ENCODE measurements at places on chromosomes 11 and 22. TPM values are rescaled to one million over a fixed set of nuclear protein-coding genes. Genes with fewer than 3 reads are reported as not detected.
A peak's percentile ranks its signal among the peaks of the same experiment; 100 is the strongest.

The P2RX6 gene
- total RNA-seq: 1.5 TPM

The SCGB2A2 gene
- total RNA-seq: not detected

The APOBEC3F gene
- 6.6 TPM for total RNA-seq

The GRAP2 gene
- total RNA-seq: 1.2 TPM

The OSBP2 gene
- total RNA-seq: 2.9 TPM

DNA sequence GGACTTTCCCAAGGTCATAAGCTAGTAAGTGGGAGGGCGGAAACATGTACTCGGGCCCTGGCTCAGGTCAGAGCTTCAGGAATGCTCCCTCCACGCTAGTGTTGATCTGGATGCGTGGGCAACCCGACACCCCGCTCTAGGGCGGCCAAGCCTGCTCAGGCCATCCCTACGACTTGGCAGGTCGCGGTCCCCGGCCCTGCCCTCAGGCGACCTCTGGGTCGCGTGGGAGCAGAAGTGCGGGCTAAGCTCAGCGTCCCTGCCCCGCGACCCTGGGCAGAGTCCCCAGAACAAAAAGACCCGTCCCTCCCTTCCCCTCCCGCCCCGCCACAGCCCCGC lies 781 bp upstream of the TEF start:
- peak; percentile 86 for DNase-seq

DNA sequence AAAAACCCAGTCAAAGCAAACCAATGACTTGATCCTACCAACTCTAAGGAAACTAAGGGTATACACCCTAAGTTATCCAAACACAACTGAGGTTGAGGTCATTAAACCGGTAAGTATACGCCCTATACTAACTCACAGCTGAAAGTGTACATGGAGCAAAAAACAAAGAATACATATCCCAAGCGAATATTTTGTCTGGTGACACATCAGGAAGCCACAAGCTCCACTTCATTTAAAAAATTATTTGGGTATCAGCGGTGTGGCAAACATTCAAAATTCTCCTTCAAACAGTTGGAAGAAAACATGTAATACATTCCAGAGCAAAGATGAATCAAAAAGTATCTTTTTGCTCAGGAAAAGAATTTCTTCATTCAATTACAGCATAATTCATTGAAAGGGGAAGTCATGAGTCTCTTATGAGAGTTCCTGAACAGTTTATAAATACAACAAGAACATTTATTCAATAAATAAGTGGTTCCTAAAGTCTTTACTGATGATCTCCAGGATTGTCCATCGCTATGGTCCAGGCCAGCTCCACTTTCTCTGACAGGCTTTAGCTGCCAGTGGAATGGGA lies 4.5 kb upstream of the JAML start:
- DNase-seq: no peak

- DNase-seq: no peak
These were observed 19.7 kb downstream of the OR51E2 start for GRCh38 chr11:4677948-4678347.

DNA sequence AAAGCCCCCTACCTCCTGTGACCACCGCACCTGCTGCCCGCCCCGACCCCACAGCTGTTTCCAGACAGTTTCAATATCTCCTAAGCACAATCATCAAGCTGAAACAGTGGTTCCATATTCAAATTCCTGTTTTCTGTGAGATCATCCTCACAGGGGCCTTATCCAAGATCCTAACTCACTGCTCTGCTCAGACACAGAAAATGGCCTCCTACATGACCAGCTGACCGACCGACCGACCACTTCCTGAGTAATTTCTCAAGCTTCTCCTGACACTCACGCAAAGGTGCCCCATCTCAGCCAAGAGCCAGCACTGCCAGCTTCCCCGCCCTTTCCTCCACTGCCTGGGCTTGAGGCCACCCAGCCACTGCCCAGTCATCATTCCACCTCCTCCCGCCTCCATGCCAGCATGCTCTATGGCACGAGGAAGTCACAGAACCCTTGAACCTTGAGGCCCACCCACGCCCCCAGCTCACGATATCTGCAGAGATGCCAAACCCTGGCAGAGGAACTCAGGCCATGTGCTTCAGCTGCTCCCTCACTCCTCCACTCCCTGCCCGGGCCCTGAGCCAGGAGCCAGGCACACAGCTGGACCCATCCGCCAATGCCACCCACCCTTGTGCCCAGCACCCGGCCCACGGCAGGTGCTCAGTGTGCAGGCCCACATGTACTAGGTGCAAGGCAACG lies 14.0 kb downstream of the KIAA0930 start:
- DNase-seq: peak; percentile 45

DNA sequence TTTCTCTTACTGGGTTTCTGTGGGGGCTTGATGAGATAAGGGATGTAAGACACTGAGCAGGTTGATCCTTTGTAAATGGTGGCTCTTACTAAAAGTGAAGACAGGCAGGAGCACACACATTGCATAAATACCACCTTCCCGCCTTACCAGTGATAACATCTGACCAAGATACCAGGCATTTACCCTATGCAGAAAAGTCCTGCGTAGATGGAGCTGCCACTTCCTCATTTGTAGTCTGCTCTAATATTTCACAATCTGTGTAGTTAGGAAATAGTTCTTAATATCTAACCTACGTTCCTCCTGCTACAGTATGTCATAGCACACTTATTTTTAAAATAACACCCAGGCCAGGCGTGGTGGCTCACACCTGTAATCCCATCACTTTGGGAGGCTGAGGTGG lies 23.9 kb upstream of the SWAP70 start:
- no peak for DNase-seq

DNA sequence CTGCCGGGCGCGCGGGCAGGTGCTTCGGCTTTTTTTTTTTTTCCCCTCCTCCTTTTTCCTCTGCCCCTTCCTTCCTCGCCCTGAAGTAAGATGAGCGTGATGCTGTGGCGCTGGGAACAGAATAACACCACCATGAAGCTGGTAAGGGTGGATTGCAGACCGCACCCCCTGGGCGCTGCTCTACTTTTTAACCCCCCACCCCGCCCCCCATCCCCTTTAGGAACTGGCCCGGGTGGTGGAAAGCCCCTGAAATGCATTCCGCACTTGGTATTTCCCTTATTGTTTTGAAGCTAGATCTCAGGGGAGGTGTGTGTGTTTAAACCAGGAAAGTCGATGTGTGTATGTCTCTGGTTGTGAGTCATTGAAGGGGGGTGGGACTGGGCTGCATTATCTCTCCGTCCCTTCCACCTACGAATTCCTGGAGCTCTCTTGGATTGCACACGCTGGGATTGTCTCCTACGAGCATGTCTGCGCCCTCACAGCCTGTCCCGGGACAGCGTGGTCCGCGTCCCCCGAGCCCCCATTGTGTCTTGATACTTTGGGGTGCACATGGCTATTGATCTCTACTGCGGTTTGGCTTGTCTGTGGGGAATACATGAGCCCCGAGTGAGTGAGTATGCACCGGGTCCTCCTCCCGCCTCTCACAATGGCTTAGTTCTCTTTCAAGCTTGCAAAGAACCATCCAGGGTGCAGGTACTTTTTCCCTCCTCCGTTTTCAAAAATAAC lies 64.9 kb downstream of the NAV2 start:
- DNase-seq: peak; percentile 36

- DNase-seq: no peak
These were observed 195.0 kb downstream of the IGLL1 start for GRCh38 chr22:23384923-23385677.

GRCh38 chr22:46178755-46179505 lies 28.6 kb downstream of the PPARA start:
- DNase-seq: no peak

GRCh38 chr11:107740271-107740670 lies 28.4 kb upstream of the SLN start:
- DNase-seq: no peak

DNA sequence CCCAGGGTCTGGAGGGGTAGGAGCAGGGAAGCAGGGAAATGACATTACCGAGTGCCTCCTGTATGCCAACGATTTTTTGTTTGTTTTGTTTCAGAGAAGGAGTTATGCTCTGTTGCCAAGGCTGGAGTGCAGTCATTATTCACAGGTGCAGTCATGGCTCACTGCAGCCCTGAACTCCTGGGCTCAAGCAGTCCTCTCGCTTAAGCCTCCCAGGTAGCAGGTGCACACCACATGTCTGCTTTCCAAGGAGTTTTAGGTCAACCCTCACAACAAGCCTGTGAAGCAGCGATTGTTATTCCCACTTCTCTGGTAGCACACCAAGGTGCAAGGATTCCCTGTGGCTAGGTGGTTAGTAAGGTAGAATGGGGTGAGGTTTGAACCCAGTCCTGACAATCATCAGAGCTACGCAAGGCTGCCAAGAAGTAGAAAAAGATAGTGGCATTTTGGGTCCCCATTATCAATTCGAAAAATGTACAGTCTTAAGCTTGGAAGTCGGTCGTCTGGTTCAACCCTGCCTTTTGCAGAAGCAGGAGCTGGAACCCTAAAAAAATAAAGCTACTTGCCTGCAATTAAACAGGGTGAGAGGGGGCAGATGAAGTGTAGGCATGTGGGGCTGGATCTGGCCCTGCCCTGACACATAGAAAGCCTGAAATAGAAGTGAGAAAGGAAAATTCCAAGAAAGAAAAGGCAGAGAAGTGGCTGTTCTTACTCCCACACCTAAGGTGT lies 9.1 kb downstream of the UCP3 start:
- DNase-seq: peak; percentile 4

DNA sequence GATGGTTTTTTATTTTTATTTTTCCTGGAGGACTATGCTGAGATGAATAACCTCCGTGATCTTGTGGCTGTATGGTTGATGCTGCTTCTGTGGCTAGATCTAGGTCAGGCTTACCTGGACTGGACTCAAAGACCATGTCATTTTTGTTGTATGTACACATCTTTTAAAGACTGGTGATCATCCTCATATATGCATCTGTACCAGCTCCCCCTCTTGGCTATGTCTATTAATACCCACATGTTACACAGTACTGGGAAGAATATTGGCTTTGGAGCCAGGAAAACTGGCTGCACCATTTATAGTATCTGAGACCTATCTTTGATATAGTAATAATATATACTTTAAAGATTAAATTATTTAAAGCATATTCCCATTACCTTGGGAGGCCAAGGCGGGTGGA lies 18.4 kb upstream of the PITPNB start:
- no peak for DNase-seq

DNA sequence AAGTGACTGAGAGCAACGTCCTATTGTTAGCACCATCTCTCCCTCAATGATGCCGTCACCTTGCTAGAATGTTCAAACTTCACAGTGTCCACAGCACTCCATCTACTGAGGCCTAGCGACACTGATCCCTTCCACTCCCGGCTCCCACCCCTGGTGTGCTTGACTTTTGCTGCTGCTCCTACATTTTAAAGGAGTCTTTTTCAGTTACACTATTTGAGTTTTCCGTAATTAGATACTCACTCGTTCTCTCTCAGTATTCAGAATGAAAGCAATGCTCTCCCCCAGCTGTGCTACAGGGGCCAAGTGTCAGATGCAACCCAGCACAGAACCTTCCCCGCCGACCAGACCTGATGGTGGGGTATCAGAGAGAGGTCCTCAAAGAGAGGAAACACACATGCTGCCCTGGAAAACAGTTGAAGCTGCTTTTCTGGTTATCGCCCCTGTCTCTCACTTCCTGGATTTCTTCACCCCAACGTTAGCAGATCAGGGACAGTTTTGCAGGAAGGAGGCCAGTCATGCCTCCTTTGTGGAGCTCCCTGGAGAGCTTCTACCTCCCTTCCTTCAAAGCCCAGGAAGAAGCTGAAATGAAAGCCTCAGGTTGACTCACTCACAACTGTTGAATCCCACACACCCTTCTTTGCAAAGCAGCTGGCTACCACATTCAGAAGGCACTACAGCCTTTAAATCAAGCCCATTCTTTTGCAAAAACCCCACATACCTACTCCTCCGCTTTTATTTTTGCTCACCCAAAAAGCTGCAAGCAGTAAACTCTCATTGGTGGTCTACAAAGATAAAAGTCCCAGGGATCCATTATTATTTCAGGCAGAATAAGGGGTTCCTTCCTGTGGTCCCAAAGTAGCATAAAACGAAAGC lies 23.5 kb downstream of the LARGE1 start:
- no peak for DNase-seq

- DNase-seq: no peak
These were observed 77.9 kb downstream of the CWC15 start for GRCh38 chr11:94895451-94895850.

GRCh38 chr11:108959105-108959761 lies 294.4 kb downstream of the DDX10 start:
- no peak for DNase-seq

DNA sequence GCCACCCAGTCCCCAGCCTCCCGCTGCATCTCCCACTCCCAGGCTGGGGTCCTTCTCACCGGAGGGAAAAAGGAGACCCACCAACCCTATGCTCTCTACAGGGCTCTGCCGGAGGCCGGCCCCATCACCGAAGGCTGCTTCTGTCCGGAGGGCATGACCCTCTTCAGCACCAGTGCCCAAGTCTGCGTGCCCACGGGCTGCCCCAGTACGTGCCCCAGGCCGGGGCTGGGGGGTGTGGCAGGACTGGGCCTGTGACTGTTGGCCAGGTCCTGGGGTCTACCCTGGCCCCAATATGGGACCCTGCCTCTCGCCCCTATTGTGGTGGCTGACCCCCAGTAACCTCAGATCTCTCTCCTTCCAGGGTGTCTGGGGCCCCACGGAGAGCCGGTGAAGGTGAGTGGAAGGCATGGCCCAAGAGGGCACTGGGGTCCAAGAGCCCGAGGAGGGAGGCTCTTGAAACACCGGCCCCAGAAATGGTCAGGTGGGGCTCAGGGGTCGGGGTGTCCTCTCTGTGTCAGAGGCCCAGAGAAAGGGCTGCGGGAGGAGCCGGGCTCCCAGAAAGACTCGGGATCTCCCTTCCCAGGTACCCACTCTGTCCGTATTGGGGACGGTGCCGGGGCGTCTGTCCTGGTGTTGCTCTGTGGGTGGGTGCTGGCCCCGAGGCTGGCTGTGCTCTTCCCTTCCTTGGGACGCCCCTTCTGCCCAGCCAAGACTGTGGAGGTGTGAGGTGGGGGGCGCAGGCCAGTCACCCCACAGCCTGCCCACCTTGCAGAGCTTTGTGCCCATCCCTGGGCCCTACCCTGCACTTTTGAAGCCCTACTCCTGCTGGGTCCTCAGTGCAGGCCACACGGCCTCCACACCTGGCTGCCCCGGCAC lies 26.1 kb upstream of the MUC5B start:
- peak; percentile 16 for DNase-seq

DNA sequence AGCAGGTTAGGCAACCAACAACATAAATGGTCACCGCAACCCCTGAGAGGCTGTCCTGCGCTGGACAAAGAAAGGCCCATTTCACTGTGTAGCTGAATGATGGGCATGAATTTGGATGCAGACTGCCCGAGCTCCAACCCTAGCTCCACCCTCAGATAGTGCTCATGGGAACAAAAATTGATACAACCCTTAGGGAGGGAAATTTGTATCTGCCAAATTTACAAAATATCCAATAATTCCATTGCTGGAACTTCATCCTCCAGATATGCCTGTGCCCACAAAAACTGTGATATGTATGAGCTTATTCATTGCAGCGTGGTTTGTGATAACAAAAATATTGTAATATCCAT lies 2.0 kb downstream of the MS4A8 start:
- DNase-seq: no peak

- DNase-seq: no peak
These were observed 63.5 kb downstream of the MICAL3 start for GRCh38 chr22:17960695-17961445.

GRCh38 chr11:82826526-82826925 lies 73.7 kb downstream of the PRCP start:
- DNase-seq: no peak
